Spinal cord (tissue), 10 donors: ENCODE measurements at places on chromosomes 3 and 15.

DNA sequence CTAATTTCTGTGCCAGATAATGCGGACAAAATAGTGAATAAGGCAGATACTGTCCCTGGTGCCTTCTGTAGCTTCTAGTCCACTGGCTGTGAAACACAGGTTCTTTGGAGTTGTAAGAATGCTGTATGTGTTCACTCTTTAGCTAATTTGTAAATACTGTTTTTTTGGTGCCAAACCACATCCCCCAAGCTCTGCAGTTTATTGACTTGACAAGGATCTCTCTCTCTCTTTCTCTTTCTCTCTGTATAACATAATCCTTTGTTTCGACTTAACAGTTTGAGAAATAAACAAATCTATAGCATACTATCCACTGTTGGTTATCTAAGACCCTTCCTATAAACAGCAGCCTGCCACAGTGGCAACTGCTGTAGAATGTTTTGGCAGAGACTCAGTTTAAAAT, 7.6 kb downstream of the SMAD3 start:
- DNase-seq, result no peak

- DNase-seq, result no peak
These were observed 184.1 kb upstream of the LRRC3B start for GRCh38 chr3:26438325-26438940.

DNA sequence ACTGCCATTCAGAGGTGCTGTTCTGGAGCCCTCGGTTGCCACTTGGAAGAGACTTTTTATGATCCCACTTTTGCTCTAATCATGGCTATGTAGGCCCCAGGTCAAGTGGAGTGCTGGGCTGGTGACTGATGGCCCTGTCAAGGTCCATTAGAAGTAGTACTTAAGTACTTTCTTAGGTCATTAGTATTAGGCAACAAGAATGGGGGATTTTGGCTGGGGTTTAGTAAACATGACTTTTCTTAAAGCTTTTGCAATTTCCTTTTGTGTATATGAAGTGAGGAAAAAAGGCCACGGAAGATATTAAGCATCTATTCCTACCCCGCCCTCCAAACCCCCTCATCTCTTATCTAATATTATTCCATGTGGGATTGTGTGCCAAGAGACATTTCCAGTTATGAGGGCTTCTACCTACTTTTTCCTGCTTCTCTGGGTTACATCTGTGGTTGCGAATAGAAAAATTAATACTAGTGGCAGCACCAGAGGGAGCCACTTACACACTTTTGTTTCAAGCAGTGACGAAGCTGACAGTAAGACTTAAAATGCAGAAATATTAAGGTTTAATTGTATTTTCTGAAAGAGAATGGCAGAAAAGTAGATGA, 13.9 kb downstream of the NLGN1 start:
- DNase-seq, result peak; percentile 81

DNA sequence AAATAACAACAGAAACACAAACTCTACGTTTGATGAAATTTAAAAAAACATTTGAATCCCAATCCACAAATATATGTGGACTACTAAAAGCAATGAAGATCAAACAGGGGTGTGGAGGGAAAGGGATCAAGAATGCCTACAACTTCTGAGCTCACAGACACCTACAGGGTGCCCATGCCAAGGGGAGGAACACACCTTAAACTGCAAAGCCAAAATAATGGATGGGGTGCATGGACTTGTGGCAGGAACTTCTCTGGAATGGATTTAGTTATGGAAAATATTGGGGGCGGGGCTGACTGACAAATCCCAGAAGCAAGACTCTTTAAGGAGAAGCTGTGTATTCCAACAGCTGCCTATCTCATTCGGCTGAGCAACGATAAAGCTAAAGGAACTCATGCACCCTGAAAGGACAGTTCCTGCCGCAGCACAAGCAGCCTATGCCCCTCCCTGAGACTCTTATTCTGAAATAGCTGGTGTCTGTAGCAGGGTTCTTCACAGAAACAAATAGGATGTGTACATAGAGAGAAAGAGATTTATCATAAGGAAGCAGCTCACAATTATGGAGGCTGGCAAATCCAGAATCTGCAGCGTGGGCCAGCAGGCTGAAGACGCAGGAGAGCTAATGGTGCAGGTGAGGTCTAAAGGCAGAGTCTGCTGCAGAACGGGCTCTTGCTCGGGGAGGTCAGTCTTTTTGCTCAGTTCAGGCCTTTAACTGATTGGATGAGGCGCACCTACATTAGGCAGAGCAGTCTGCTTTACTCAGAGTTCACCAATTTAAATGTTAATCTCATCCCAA, 24.5 kb upstream of the PLA2G4D start:
- DNase-seq, result no peak

DNA sequence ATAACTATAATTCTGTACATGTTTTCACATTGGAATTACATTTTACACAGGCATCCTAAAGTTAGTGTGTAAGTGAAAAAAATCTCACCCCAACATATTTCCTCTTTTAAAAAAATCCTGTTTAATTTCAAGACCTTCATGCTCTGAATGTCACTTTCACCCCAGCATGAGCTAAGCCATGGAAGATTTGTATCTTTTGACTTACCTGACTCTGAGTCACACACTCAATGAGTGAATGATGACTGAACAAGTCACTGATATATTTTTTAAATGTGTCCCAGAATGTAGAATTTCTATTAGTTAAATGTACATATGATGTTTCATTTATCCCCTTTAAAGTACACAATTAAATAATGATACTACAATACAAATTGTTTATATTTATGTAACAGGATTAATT, 199.9 kb upstream of the RBMS3 start:
- no peak for DNase-seq

DNA sequence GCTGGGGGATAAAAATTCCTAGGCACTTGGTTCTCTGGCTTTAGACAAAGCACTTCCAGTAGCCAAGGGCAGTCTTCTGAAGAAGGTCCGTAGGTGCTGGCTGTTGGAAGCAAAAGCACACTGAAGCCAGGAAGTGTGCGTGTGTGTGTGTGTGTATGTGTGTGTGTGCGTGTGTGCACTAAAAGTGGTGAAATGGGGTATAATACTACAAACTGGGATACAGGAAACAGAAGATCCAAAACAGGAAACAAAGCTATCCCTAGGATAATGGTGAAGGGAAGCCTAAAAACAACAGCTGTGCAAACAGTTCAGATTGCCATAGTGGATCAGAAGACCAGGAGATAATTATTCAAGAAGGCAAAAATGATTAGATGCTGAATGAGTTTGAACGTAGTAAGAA, 103.4 kb downstream of the IL20RB start:
- DNase-seq, result no peak

- no peak for DNase-seq
These were observed 36.1 kb downstream of the IL17RD start for GRCh38 chr3:57128826-57129667.

- no peak for DNase-seq
These were observed 177.5 kb downstream of the SUCNR1 start for GRCh38 chr3:152050903-152051302.

- DNase-seq, result peak; percentile 85
These were observed 29.2 kb downstream of the NEO1 start for GRCh38 chr15:73081321-73081958.

DNA sequence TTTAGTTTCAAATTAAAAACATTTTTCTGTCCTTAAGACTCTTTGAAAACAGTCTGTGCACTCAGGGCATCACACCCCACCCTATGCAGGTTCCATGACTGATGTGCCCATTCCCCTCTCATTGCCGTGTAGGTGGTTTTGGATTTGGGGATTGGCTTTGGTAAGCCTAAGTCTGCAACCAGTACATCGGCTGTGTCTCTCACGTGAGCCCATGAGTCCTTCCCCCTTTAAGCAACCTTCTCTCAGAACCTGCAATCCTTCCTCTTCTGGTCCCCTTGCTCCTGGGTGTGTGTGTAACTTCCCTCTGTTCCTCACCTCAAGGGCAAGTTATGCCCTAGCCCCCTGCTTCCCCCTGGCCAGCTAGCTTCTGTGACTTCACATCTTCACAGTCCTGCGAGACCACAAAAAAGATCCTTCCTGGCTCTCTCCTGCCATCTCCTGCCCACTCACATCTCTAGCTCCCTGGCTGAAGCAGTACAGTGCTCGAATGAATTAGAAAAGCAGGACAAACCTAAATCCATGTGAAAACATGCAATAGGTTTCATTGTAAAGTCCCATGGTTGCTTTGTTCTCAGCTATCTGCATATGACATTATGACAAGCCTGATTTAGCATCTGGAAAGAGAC, 126.7 kb downstream of the UACA start:
- DNase-seq, result peak; percentile 56

- DNase-seq, result no peak
These were observed 216.9 kb downstream of the ROBO2 start for GRCh38 chr3:77256584-77257503.

- DNase-seq, result no peak
These were observed 76.3 kb upstream of the MLF1 start for GRCh38 chr3:158494673-158495072.

DNA sequence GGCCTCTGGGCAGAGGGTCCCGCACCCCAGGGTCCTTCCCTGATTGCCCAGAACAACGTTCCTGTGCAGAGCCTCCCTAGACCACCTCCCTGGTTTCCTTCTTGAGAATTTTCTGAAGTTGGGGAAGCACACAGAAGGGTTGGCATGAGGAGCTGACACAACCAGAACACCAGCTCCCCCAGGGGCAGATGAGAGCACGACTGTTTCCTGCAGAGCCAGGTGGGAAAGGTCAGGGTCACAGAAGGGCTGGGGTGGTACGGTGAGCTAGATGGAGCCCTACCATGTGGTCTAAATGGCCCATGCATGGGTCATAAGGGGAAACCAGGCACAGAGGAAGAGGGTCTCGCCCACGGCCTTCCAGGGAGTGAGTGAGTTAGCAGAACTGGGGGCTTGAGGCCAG, 10.4 kb downstream of the PPCDC start:
- no peak for DNase-seq

DNA sequence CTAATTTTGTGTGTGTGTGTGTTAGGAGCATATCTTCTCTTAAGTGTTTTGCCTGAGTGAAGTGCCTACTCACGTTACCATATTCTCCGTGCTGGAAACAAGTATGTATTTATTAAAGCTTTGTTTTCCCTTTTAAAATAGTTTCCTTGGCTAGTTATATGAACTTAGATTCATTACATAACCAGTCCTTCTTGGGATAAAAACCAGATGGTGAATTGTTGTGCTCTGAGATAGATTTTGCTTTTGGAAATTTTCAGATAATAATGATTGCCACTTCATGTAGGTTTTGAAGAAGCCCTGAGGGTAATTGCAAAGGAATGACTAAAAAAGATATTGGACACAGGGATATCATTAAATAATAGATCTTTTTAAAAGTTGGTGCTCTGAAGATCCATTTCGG, 390.2 kb upstream of the SGO1 start:
- no peak for DNase-seq

DNA sequence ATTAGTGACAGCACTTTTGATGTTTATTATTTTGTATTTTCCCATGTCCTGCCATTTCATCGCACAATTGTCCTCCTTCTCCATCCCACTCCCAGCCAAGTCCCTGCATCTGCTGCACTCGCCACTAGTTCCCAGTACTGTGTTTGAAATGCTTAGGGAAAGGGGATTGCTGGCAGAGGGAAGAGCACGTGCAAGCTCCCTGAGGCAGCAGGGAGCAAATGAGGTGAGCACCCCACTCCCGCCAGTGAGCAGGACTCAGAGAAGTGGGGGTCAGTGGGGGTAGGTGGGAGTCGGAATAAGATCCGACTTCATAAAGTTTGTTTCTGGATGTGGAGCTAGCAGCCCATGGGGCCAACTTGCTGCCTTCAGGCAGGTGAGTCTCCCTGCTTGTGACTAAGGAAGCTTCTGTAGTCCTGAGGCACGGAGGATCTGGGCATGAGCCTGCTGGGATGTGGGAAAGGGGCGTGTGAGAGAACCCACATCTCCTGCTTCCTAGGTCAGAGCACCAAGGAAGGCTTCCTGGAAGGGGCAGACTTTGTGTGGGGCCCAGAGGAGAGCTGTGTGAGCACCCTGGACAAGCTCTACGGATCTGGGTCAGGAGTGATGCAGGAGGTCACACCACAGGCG, 99.7 kb upstream of the TLE3 start:
- DNase-seq, result no peak

- DNase-seq, result no peak
These were observed 258.3 kb downstream of the RYR3 start for GRCh38 chr15:33569036-33569435.

DNA sequence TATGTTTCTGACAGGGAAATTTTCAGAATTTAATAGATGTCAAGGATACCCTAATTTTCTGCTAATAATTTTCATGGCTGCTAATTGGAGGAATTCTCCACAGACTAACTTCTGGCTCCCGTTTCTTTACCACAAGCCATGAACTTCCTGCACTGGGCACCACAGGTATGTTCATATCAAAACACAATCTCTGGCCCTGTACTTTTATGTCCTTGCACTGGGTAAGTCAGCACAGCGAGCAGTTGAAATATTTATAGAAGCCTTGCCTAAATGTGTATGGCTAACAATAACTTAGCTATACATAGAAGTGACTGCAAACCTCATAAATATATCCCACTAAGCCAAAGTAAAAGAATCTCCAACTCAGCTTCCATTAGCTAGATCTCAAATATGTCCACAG, 246.9 kb downstream of the ZIC1 start:
- no peak for DNase-seq

DNA sequence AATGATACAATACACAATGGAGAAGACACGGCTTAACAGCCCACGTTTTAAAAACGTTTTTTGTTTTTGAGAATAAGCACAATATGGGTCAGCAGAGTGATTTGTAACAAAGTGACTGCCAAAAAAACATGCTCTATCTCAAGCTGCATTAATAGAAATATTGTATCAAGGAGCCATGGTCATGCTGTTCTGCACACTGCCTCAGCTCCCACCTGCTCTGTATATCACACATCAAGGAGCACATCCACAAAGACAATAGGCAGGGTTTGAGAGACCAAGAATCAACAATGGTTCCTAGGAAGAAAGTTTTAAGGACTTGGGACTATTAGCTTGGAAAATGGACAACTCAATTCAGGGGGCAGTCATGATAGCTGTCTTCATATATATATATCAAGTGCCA, 6.3 kb upstream of the BBX start:
- DNase-seq, result no peak

DNA sequence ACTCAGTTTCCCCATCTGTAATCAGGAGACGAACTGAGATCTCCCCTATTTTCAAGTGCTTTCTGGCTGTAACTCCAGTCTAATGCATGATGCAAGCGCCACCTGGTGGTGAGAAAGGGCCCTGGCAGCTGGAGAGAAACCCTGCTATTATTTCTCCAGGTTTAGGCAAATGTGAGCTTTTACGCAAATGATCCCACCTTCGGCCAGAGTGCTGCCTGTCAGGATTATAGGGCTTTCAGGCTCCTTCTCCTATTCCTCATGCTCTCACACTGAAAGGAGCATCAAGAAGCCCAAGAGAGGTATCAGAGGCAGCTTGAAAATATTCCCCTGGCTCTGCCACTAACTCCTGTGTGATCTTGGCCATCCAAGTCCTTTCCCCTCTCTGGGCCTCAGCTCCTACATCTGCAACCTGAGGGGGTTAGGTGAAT, 93.9 kb upstream of the RASGRF1 start:
- DNase-seq, result peak; percentile 89

DNA sequence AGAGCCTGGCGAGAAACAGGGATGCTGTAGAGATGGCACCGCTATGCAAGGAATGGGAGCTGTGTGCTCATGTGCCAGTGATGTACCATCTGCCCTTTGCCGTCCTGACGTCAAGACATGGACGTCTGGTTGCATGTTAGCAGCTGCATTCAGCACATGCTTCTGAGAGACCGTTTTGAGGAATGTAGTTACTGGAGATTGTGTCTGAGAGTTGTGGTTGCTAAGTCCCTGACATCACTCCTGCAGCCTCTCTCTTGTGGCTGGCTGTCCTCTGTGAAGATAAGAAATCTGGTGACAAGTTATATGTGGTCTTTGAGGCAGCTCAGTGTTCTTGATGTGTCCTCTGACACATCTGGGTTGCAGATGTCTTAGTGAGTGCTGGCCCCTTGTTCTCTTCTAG, 165.1 kb downstream of the APBA2 start:
- DNase-seq, result no peak
